ENCODE measurements at places on chromosomes 12 and 14. TPM values are rescaled to one million over a fixed set of nuclear protein-coding genes. Genes with fewer than 3 reads are reported as not detected.

DNA sequence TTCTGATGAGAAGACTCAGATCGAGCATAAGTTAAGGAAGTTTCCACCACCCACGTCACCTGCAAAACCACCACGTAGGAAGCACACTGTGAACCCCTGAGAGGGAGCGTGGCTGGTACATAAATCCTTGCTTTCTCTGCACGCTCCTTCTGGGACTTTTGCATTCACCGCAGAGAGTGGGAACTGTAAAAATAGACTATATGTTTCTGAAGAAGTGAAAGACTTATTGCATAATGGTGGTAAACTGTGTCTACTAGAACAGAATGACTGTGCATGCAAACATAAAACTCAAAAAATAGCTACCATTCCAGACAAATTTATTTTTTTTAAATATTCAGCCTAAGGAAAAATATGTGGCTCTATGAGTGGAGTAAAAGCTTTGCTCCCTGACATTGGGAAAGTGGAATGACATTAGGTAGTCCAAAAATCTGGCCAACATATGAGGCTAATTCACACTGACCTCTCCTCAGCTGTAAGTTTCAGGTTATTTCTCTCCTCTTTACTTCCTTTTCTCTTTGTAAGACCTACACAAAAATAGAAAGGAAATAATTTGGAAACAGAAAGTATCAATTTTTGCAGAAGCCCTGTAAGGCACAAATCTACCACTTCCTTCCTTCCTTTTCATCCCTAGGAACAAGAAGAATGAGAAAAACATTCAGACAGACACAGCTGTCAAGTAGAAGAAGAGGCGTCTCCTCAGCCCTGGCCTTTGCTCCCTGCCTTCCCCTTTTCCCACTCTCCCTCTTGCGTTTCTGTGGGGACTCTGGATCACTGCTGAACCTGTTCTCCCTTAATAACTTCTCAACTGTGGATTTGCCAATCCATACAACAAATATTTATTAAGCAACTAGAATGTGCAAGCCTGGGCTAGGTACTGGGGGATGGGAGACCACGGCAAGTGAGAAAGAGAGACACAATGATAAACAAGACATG is 264.3 kb upstream of the FOXN3 start:
- H3K27me3 ChIP-seq = no peaks in the 10 kb centered on the region
- H3K4me3 ChIP-seq = no peak overlapping the region
- H3K27ac ChIP-seq = no peak overlapping the region
- no peaks in the 10 kb centered on the region for H3K36me3 ChIP-seq

- no peak overlapping the region for H3K27ac ChIP-seq
- H3K27me3 ChIP-seq = no peaks in the 10 kb centered on the region
- no peaks in the 10 kb centered on the region for H3K36me3 ChIP-seq
- H3K4me3 ChIP-seq = no peak overlapping the region
Observed at GRCh38 chr14:97137705-97138104, 340.5 kb downstream of the VRK1 start.

DNA sequence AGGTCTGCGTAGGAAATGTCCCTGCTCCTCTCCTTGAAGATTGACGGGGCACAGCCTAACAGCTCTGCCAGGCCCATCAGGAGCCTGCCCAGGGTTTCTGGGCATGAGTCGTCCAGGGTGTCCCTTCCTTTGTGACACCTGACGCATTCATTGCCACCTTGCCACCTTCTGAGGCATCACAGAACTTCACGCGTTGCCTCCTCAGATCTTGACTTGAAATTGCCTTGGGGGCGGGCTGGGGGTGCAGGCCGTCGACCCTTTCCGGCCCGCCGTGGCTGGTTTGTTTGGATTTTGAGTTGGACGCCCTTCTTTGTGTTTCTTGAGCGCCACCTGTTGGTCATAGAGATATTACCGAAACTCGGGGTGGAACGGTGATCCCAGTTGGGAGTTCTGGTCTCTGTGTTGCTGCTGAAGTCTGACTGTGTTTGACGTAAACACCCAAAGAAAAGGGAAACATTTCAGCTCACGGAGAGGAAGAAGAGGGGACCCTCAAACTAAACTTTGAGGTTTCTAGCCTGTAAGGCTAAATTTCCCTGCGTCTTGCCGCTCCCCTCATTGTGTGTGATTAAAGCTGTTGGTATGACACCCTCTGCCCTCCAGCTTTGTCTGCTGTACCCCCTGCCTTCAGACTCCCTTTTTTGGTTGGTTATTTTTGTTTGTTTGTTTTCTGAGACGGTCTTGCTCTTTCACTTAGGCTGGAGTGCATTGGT is 44.6 kb downstream of the MLXIP start:
- no peaks in the 10 kb centered on the region for H3K27me3 ChIP-seq
- peaks cover 9% of the 10 kb centered on the region for H3K4me1 ChIP-seq
- 0 out of 2 replicates have a peak, but pooled peaks cover under 1% of the 10 kb centered on the region for H3K36me3 ChIP-seq

DNA sequence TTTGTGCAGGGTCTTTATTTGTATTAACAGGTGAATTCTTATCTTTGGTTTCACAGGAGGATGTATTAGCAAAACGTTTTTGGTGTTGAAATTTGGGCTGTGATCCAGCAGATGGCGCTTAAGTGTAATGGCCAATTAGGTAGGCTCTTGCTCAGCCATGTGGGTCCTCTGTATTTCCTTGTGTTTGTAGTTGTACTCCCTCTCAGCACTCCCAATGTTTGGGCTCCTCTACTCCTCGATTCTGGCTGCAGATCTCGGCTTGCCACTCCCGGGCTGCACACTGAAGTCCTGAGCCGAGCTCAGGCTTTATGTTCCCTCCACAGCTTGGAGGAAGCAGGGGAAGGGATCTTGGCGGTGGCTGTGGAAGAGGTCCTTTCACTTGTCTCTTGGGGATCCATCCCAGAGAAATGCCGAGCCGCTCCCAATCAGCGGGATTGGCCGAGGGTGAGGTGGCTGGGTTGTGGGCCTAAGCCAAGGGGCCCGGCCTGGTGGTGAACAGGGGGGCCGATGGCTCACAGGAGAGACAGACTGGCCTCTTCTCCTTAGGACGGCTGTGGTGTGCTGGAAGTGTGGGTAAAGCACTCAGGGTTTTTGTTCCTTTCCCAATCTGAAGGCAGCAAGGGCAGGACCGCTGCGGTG is 133.7 kb downstream of the AEBP2 start:
- H3K4me1 ChIP-seq = peaks cover 7% of the 10 kb centered on the region
- H3K4me3 ChIP-seq = no peak overlapping the region
- peak; percentile 70 for DNase-seq
- H3K27ac ChIP-seq = no peak overlapping the region
- no peaks in the 10 kb centered on the region for H3K27me3 ChIP-seq
- H3K36me3 ChIP-seq = no peaks in the 10 kb centered on the region

DNA sequence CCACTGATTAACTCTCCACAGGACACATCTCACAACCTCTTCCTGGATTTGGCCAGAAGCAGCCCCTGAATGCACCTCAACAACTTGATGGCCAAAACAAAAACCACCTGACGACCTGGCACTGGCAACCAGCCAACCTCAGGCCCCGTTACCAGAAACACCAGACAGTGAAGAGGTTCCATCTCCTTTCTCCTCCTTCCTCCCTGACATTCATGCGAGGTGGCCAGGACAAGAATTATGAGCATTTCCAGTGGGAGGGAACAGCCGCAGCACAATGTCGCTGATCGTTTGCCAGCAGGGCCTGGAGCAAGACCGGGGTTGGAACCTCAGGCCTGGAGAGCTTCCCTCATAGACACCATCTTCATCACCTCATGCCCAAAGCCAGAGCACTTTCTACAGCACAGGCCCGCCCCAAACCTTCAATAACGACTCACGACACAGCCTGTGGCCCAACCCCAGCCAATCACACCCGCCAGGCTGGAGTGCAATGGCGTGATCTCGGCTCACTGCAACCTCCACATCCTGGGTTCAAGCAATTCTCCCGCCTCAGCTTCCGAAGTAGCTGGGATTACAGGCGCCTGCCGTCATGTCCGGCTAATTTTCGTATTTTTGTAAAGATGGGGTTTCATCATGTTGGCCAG is 48.7 kb downstream of the CCDC88C start:
- H3K36me3 ChIP-seq = no peaks in the 10 kb centered on the region
- no peak overlapping the region for H3K4me3 ChIP-seq
- no peaks in the 10 kb centered on the region for H3K27me3 ChIP-seq
- no peak for DNase-seq
- H3K27ac ChIP-seq = no peak overlapping the region

GRCh38 chr12:105331805-105332251 is 1.3 kb downstream of the C12orf75 start:
- H3K27ac ChIP-seq = peak overlapping the region; percentile 35
- no peaks in the 10 kb centered on the region for H3K27me3 ChIP-seq
- H3K4me1 ChIP-seq = peaks cover 47% of the 10 kb centered on the region
- DNase-seq = peak; percentile 64
- H3K36me3 ChIP-seq = no peaks in the 10 kb centered on the region
- peak overlapping the region; percentile 86 for H3K4me3 ChIP-seq

Gene KRT80
- 30.1 TPM for total RNA-seq

Gene PTPRO
- not detected for total RNA-seq
